ENCODE measurements at places on chromosomes 3 and 15. TPM values are rescaled to one million over a fixed set of nuclear protein-coding genes. Genes with fewer than 3 reads are reported as not detected.
A peak's percentile ranks its signal among the peaks of the same experiment; 100 is the strongest.

HHLA2 gene
- not detected for polyA plus RNA-seq

DNA sequence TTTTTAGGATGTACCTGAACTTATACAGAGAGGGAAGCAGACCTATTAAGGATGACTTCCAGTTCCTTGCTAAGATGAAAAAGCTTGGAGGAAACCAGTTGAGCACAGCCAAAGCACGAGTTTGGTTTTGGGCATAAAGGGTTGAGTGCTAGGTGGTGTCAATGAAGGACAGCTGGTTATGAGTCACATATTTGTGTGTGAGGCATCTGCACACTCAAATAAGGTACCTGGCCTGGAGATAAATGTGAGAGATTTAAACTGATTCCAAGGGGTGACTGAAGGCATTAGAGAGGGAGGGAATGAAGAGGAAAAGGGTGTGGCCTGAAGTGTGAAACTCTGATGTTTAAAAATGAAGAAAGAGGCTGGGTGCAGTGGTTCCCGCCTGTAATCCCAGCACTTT is 486.7 kb downstream of the DIPK2A start:
- no peak for DNase-seq

DNA sequence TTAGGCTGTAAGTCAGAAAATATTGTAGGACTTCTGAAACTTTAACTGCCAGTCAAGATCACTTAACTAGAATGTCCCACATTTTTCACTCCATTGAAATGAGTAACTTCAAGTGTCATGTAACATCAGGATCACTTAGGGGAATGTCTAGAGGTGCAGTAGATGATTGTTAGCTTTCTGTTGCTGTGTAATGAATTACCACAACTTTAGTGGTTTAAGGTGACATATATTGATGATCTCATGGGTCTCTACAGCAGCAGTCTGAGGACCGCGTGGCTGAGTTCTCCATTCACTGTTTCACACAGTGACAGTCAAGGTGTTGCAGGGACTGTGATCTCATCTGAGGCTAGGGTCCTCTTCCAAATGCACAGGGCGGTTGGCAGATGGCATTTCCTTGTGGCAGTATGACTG is 82.7 kb downstream of the SLC25A26 start:
- DNase-seq: no peak

DNA sequence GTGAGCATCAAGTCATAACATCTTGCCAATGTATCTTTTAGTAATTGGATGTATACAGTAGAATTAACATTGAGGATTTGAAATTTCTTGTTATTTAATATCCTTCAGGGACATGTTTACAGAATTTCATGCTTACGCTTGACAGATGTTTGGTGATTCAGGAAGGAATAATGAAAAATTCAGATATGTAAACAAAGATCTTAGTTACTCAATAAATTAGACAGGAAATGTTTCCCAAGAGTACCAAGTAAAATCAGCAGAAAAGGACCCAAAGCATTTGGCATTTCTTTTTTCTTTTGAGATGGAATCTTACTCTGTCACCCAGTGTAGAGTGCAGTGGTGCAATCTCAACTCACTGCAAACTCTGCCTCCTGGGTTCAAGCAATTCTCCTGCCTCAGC is 4.7 kb upstream of the COL6A5 start:
- no peak for DNase-seq

DNA sequence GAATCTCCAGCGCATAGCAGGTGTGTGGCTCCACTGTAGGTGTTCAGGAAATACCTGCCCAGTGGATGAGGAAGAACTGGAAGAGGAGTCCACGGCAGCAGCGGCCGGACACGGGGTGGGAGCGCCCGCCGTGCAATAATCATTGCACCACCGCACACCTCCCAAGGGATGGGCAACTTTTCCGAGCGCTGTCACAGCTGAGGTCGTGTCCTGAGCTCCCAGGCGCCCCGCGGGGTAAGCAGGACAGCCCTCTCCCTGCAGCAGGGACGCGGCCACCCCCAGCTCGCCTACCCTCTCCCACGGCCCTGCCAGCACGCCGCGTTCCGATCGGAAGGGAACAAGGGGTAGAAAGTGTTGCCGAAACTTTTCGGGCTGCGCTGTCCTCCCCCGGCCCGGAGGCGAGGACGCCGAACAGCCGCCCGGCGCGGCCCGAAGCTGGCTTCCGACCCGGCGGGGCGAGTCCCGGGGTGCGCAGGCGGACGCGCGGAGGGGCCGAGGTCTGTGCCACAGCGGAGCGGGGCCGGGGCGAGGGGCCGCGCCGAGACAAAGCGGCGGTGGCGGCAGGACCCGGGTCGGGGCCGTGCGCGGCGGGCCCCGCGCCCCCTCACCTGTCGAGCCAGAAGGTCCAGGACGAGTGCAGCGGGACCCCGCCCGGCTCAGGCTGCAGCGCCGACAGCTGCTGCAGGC is 475 bp downstream of the EIF4E3 start:
- DNase-seq: peak; percentile 52

NEO1 gene
- polyA plus RNA-seq: 5.7 TPM

GRCh38 chr3:44363591-44363990 is 25.0 kb downstream of the TCAIM start:
- no peak for DNase-seq

SERF2 gene
- polyA plus RNA-seq: 897 TPM

DNA sequence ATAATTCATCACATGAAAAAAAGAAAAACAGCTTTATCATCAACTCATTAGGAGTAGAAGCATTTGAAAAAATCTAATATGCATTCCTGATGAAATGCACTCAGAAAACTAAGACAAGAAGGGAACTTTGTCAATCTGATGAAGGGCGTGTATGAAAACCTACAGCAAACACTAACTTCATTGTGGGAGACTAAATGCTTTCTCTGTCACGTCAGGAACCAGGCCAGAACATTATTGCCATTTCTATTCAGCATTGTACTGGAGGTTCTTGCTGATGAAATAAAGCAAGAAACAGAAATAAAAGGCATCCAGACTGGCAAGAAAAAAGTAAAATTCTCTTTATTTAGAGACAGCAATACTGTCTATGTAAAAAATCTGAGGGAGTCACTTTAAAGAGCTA is 235.2 kb downstream of the GABRB3 start:
- no peak for DNase-seq

DNA sequence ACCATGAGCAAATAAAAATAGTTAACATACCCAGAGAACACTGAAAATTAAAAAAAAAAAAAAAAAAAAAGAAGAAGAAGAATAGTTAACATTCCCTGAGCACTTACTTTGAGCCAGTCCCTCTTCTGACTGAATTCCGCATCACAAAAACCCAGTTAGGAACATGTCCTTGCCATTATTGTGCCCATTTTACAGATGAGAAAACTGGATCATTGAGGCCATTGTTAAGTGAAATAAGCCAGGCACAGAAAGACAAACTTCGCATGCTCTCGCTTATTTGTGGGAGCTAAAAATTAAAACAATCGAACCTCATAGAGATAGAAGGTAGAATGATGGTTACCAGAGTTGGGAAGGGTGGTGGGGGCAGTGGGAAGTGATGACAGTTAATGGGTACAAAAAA is 119.5 kb downstream of the FGF12 start:
- no peak for DNase-seq

SLC41A3 gene
- 48.9 TPM for polyA plus RNA-seq

TRIM71 gene
- not detected for polyA plus RNA-seq

GRCh38 chr3:140368223-140368811 is 309.5 kb upstream of the TRIM42 start:
- DNase-seq: no peak

DNA sequence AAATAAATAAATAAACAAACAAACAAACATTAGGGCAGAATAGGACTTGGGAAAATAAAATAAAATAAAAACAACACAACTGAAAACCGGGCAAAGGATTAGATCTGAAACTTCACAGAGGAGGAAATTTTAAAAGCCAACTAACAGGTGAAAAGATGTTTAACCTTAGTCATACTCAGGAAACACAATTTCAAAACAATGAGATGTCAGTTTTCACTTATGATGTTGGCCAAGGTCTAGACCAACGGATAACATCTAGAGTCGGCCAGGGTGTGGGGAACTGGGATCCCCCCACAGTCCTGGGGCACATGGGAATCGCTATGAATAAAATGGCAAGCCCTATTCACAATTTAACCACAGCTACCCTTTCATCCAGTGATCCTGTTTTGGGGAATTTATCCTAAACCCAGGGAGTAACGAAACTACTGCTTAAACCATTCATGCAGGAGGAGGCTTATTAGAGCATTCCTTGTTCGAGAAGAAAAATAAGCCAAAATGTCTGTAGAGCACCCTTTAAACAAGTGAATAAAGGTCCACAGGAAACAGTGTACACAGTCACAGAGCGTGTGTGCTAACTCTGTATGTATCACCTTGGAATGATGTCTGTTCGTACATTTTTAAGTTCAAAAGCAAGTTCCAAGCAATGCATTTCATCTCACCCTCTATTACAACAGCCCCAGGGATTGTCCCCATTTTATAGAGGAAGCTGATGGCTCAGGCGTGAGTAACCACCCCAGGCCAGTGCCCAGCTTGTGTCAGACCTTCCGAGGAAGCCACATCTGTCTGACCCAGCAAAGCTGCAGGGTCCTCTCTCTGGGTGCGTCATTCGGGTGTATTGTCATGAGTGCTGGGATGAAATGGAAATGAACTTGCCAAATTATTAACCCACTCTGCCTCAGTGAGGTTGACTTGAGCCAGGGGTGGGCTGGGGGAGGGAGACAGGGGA is 6.3 kb upstream of the ANPEP start:
- DNase-seq: no peak

- DNase-seq: no peak
Observed at GRCh38 chr3:188662795-188663194, 508.8 kb downstream of the LPP start.

- no peak for DNase-seq
Observed at GRCh38 chr3:122189357-122189756, 5.9 kb downstream of the CASR start.

LTK gene
- polyA plus RNA-seq: 1.3 TPM

ZNF80 gene
- polyA plus RNA-seq: not detected

- no peak for DNase-seq
Observed at GRCh38 chr3:111373861-111374260, 168.1 kb upstream of the CD96 start.

EIF4E3 gene
- 13.1 TPM for polyA plus RNA-seq

- DNase-seq: no peak
Observed at GRCh38 chr3:195897853-195898415, 10.4 kb downstream of the TNK2 start.

GRCh38 chr15:63772520-63772919 is 61.2 kb downstream of the HERC1 start:
- no peak for DNase-seq

DNA sequence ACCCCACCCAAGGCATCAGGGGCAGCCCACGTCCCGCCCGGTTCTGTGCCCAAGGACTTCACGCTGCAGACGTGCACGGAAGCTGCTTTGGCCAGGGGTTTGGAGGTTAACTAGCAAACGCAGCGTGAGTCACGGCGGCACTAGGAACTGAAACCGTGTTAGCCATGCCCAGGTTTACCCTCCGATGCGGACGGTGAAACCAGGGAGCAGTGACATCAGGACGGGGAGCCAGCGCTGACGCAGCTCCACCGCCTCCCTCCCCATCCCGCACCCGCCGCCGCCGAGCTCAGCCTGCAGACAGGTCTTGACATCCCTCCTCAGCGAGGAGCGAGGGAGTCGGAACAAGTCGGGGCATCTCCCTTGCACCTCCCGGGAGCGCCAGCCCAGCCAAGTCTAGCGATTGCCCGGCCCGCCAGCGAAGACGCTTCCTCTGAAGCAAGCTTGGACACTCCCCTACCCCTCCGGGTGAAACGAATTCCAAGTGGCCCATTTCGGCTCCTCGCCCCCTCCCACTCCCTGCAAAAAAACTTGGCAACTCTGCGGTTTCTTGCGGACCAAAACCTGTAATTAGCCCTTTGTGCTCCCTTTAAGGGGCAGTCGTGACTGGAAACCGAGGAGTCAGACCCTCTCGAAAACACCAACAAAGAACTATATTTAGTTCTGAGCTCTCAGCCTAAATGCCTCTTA is 1.4 kb upstream of the RAP2B start:
- peak; percentile 90 for DNase-seq

ZNF660 gene
- polyA plus RNA-seq: 1.3 TPM

CCR9 gene
- not detected for polyA plus RNA-seq

DNA sequence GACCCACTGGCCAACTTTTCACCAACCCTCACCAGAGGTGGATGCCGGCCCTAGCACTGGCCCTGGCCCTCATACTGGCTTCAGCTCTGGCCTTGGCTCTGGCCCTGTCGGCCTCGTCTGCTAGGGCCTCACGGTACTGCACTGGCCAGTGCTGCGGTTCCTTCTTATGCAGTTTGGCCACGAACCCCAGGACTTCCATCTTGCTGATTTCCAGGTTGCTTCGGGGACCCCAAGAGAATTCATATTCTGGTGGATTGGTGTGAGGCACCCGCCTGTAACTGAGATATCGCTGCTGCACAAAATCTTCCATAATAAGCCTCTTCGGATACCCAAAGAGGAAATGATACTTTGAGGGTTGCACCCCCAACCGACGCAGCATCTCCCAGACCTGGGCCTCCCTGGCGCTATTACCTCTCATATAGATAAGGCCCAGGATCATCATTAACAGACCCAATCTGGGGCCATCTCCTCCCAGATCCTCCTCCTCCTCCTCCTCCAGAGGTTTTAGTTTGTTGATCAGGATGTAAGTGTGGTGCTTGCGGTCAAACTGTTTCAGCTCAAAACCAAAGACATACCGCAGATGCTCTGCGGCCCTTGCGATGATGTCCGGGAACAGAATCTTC is 883 bp downstream of the MAGEF1 start:
- DNase-seq: no peak

SATB1 gene
- polyA plus RNA-seq: 12.3 TPM

GRCh38 chr15:74839526-74840395 is 3.2 kb downstream of the ULK3 start:
- no peak for DNase-seq

ARNT2 gene
- polyA plus RNA-seq: 4.0 TPM

DNA sequence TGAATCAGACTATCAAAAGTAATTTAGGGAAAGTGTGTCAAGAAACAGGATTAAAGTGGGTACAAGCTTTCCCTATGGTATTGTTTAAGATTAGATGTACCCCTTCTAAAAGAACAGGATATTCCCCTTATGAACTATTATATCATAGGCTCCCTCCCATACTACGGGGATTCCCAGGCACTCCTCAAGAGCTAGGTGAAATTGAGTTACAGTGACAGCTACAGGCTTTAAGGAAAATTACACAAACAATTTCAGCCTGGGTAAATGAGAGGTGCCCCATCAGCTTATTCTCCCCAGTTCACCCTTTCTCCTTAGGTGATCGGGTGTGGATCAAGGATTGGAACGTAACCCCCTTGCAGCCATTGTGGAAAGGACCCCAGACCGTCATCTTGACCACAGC is 240.8 kb upstream of the CNTN6 start:
- DNase-seq: no peak

GRCh38 chr15:65837301-65838294 is 31.7 kb upstream of the RAB11A start:
- DNase-seq: no peak

Measured in adrenal gland (tissue), 19 donors.